Thyroid gland (tissue), 4 donors: ENCODE measurements at places on chromosomes 2 and 18. TPM values are rescaled to one million over a fixed set of nuclear protein-coding genes. Genes with fewer than 3 reads are reported as not detected.

ARHGEF4 gene
- total RNA-seq = 23.7 TPM

MAPRE3 gene
- total RNA-seq = 21.2 TPM

CIB4 gene
- total RNA-seq = not detected

RAB6C gene
- total RNA-seq = 0.11 TPM

CAVIN2 gene
- 149 TPM for total RNA-seq

KLHL29 gene
- total RNA-seq = 2.7 TPM

SERPINB2 gene
- not detected for total RNA-seq

TCF23 gene
- total RNA-seq = not detected

CSRNP3 gene
- total RNA-seq = 6.0 TPM

CNTNAP5 gene
- not detected for total RNA-seq

ITPRIPL1 gene
- not detected for total RNA-seq

ALLC gene
- total RNA-seq = not detected

PDE11A gene
- 2.2 TPM for total RNA-seq
